HS-5 (cell line): ENCODE measurements at places on chromosomes 5 and 9.

- DNase-seq, result no peak
These were observed 262.9 kb downstream of the PIK3R1 start for GRCh38 chr5:68478301-68479095.

DNA sequence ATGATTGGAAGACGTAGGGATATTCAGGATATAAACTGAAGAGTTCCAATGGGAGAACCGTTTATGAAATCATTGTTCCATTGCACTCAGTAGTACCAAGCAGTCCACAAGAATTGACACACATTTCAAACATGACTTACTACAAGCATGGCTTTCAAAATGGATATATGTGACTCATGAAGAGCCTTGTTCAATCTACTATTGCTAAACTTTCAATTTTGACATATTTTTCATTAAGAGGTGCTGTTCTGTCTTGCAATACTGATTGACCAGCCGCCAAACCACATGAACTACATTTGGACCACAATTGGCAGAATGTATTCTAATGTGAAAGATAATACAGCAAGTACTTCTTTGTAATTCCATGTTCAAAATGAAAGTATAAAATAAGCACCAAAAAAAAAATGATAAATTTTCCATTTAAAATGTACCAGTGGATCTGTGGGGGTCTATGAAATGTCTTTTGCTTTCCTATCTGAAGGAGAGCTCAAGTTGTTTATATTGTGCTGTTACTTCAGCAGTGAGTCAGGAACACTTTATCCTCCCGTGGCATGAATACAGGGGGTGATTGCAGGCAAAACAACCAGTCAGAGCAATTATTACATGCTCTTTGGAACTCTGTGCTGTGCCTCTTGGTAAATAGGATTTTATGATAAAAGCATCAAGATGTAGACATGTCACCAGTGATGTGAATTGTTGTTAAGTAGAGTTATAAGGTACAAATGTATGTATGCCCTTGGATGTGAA is 366.0 kb downstream of the ARRDC3 start:
- DNase-seq, result peak; percentile 28

- DNase-seq, result no peak
These were observed 20.9 kb downstream of the DUSP1 start for GRCh38 chr5:172749881-172750633.

GRCh38 chr5:133423618-133424282 is 188.6 kb downstream of the FSTL4 start:
- peak; percentile 23 for DNase-seq

- DNase-seq, result no peak
These were observed 16.6 kb upstream of the PLPP1 start for GRCh38 chr5:55551358-55551757.

- DNase-seq, result no peak
These were observed 11.4 kb downstream of the SLIT3 start for GRCh38 chr5:169289520-169289919.

- DNase-seq, result no peak
These were observed 87.6 kb downstream of the F2RL2 start for GRCh38 chr5:76535577-76535976.

GRCh38 chr5:134580001-134580460 is 52.6 kb downstream of the SAR1B start:
- no peak for DNase-seq

DNA sequence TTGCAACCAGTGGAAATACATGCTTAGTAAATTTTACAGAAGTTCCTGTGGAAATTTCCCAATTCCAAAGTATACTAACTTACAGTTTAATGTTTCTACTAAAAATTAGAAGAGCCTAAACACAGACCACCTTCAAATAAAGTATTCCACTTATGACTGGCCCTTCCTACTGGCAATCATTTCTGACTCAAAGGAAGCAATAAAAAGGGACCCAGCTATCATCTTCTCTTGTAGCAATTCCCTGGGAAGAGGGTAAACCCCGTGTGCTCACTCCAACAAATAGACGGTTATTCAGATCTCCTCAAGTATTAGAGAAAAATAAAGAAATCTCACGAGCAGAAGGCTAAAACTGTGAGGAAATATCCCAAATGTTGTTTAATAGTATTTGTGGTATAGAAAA is 43.3 kb downstream of the GOLPH3 start:
- DNase-seq, result no peak

DNA sequence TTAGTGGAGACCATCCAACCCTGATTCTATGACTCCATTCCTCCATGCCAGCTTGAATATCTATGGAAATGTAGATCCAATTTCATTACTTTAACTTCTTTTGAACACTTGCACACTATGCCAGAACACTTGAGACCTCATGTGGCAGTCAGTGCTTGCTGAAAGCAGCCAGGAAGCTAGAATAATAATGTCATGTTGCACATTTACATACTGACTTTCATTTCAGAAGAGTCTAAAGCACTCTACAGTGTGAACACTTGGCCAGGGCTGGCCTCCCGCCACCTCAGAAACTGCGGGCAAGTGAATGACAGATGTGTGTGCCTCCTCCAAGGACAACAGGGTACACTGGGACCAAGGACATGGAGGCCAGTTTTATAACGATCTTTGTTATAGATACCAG is 97.3 kb downstream of the SLF1 start:
- no peak for DNase-seq

GRCh38 chr5:115274584-115274983 is 11.9 kb upstream of the PGGT1B start:
- DNase-seq, result no peak

GRCh38 chr5:433836-434235 is 9.1 kb upstream of the EXOC3 start:
- no peak for DNase-seq

GRCh38 chr9:93686127-93686879 is 109.9 kb downstream of the PHF2 start:
- no peak for DNase-seq

GRCh38 chr5:153520137-153520536 is 29.7 kb downstream of the GRIA1 start:
- no peak for DNase-seq

GRCh38 chr9:107918749-107919148 is 429.2 kb upstream of the KLF4 start:
- no peak for DNase-seq

- peak; percentile 99 for DNase-seq
These were observed 592.0 kb upstream of the WWC1 start for GRCh38 chr5:167699432-167699831.

- DNase-seq, result no peak
These were observed 72.6 kb downstream of the PALM2AKAP2 start for GRCh38 chr9:109852556-109852955.

DNA sequence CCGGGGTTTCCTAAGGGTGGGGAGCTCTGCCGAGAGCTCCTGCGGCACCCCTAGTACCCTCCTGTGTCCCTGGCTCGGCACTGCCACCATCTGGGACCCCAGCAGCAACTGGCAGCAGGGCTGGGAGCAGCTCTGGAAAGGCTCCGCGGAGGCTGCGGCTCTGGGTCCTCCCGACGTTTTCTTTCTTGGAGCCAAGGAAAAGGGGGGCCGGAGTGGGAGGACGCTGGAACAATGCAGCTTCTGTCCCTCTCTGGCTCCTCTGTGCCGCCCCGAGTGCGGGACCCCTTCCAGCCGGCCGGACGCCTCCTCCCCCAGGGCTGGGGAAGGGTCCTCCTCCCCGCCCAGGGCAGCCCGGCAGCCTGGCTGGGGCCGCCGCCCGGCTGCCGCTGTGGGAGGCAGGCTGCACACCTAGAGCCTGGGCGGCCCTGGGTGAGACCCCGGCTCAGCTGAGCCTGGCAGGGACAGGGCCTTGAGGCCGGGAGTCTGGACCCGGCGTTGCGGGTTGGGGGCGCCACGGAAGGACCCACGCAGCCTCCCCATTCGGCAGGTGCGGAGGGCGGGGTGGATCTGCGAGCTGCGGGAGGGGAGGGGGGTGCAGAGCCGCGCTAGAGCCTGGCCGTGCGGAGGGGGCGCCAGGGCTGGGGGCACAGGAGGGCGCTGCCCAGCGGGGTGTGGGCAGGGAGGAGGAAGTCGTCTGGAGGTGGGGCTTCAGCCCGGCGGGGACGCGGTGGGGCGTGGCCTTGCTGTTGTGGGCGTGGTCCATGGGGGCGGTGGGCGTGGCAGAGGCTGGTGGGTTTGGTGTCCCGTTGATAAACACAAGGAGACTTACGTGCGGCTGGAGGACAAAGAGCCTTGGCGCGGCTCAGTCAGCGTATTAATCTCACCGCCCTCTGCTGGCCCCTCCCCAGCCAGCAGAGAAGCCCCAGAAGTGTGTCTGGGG is 15.1 kb downstream of the GPSM1 start:
- DNase-seq, result no peak

DNA sequence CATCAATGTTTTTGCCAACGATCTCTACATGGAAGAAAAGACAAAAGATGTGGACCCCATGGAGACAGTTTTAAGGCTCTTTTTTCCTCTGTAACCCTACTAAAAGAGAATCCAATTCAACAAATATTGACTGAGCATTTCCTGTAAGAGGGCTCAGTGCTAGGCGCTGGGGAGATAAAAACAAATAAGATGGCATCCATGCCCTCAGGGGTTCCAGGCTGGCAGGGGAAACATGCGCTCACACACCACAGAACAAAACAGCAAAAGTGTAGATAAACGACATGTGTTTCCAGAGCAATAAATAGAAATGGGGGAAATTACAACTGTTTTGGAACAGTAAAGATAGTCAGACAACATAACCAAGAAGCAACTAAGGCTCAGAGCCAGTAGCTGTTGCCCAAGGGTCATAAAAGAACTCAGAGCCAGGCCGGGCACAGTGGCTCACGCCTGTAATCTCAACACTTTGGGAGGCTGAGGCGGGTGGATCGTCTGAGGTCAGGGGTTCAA is 25.2 kb downstream of the ZNF608 start:
- no peak for DNase-seq

- DNase-seq, result no peak
These were observed 10.8 kb upstream of the DBN1 start for GRCh38 chr5:177483994-177484901.

DNA sequence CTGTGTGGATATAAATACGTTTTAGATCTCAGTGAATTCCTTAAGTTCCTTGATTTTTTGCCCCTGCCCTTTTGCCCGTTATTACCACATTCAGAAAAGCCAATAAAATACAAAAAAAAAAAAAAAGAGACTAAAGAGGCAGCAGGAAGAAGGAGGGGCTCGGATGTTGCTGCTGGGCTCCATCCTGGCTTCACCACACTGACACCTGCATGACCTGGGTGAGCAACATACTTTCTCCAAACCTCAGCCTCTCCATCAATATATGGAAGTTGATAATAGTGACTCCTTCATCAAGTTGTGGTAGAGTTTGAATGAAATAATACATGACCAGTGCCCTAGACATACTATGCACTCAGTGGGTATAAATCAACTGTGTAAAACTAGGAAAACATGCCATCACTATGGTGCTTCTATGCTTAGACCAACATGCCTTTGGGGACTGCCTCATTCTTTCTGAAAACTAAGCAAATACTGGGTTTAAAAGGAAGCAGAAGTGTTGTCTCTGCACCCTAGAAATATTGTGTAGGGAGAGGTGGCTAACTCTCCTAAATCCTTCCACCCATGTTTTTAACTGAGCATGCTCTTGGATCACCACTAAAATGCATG is 243.0 kb downstream of the PIK3R1 start:
- DNase-seq, result no peak

GRCh38 chr5:66072031-66072430 is 72.1 kb upstream of the SREK1 start:
- no peak for DNase-seq

DNA sequence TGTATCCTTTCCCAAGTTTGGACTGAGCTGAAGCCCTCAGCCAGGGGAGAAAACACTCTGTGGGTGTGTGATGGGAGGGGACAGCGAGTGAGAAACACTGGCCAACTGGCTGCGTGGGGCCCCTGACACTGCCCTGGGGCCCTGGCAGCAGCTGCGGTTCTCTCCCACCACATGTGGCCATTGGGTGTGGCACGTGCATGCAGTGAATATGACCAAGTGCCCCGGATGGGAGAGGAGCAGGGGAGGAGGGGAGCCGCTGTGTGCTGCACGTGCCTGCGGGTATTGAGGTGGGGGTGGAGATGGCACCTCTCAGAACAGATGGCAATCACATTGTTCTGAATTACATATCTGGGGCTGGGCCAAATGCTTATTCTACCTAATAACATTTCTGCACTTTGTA is 242.4 kb upstream of the PCSK5 start:
- no peak for DNase-seq

DNA sequence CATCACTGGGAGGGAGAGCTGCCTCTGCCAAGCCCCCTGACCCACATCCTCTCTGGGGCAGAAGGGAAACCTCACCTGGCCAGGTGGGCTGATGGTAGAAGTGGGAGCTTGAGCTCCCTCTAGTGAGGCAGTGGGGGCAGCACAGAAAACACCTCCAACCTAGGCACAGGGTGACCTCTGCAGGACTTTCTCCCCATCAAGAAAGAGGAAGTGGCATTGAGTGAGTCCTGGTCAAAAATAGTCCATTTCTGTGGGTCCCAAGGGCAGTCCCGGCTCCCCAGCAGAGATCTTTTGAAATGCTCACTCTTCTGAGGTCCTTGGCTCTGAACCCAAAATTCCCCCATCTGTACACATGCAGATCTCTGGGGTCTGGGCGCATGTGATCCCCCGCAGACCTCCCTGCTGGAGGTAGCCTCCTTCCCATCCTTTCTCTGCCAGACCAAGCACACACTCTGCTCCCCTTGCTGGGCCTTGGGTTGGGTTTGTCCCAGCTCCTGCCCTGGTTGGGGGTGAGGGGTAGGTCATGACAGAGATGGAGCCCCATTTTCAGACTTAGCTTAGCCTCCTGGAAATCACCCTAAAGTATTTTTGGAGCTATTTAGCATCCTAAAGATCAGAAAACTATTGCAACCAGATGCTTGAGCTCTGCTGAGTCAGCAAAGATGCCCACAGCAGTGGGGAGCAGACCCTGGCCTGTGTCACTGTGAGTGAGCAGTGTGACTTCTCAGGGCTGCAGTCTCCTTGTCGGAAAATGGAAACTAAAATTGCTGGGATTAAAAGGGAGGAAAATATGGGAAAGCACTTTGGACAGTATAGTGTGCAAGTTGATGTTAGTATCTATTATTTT is 41.6 kb upstream of the LCP2 start:
- no peak for DNase-seq

DNA sequence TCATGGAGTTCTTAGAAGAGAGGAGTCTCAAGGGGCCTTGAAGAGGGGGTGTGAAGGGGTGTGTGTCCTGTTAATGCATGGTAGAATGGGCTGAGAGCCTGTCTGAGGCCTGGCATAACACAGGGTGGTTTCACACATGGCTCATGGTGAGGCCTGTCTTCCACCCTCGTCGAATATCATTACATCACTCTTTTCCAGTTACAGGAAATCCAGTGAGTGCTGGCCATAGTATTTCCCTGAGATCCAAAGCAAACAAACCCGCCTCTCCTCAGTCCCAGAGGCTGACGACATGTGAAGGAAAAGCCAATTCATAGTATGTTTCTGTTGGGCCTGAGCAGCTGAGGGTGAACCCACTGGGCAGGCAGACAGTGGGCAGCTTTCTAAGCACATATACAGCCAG is 159.4 kb upstream of the NR3C1 start:
- DNase-seq, result no peak

DNA sequence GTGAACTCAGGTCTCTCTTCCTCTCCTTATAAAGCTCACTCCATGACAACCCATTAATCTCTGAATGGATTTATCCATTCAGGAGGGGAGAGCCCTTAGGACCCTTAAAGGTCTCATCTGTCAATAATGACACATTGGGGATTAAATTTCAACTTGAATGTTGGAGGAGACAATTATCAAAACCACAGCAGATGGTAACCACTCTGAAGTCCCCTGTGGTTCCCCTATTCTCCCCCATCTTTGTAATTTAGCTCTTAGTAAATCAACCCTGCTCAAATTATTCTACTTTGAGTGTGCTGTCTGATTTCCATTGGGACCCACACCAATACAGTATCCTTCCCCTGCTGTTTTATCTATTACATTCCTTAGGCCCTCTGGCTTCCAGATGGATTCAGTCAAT is 72.0 kb upstream of the RAI14 start:
- DNase-seq, result no peak

- DNase-seq, result no peak
These were observed 75.2 kb downstream of the ESM1 start for GRCh38 chr5:54909911-54910870.
